ENCODE measurements at places on chromosomes 2 and 18.

- no peak for DNase-seq
Observed at GRCh38 chr2:86466306-86466705, 25.1 kb downstream of the KDM3A start.

GRCh38 chr18:59039449-59039848 lies 100.2 kb upstream of the SEC11C start:
- no peak for DNase-seq

- DNase-seq, result no peak
Observed at GRCh38 chr18:46915800-46916550, 1.3 kb downstream of the PIAS2 start.

DNA sequence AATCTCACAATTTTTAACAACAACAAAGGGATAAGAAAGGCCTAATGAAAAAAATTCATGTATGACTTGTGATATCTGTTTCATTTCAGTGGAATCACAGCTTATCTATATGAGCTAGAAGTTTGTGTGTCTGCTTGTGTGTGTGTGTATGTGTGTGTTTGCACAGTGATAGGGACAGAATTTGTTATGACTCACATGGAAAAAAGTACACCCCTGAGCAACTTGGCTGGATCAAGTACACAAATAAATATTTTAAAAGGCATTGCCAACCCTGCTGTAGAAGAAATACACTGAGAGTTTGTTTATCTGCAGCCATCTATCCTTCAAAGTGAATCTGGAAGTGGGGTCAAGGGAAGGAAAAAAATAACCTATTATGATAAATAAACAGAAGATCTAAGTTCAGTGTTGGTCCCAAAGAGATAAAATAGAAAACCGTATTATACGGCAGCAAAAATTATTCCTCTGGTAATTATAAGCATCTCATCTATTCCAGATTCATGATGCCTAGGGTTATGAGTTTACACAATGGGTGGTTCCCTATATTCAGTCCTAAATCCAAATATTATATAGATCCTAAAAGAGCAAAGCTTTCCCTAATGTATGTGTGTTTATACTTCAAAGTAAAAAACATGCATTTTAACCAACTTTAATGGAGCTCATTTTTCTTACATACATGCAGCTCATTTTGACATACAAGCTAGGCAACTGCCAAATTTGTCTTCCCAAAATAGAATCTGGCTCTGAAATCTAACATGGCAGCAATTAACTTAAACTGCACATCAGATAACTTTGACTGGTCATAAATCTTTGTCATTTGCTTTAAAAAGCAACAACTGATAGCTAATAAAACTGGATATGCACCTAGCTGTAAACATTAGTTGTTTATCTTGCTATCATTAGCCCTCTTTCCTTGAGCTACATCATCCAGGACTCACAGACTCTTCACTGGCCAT lies 420.6 kb downstream of the IRS1 start:
- DNase-seq, result peak; percentile 25

DNA sequence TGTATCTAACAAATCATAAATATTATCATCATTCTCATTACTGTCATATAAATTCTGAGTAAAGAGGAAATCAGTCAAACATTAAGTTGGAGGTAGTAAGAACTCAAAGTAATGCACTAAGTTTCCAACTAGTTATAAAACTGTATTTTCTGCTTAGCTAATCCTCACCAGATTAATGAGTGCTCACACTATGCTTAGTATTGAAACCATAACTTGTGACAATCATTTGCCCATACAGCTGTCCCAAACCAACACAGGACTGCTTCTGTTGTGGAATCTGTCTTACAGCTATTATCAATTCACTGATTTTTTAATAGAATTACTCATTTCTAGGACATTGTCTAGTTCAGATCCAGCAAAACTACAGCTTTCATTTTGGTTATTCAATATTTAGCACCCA lies 41.5 kb upstream of the TANK start:
- no peak for DNase-seq

GRCh38 chr2:47719099-47719498 lies 63.8 kb upstream of the MSH6 start:
- DNase-seq, result no peak

DNA sequence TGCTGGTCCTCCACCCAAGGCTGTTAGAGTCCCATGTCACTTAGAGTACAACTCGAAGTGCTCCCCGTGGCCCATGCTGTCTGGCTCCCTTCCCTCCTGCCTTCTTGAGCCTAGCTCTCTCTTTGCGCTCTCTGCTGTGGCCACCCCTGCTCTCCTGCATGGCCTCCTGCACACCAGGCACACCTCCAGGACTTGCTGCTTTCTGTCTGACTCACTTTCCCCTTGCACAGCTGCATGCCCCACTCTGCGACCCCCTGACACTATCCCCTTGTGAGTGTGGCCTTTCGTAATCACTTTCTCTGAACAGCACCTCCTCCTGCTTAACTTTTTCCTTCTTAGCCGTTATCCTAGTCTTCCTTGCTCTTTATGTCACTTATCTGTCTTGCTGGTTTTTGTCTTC lies 343.6 kb downstream of the TGIF1 start:
- DNase-seq, result no peak

DNA sequence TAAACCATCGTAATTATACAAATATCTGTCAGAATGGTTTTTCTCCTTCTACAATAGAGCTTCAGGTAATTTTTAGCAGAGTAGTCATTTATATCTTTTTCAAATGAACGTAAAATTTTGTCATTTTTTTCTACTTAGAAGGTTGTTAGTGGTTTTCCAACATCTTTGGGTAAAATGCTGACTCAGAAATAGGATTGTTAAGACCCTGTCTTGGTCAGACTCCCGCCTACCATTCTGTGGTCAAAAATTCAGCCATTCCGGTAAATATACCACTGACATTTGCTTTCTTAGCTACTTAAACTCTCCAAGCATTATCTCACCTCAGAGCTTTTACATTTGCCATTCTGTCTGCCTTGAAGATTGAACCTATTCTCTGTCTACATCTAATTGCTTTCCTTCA lies 154.1 kb upstream of the CDH19 start:
- DNase-seq, result no peak
